ENCODE measurements at places on chromosomes 12 and 14.

GRCh38 chr12:49567302-49567610 is 686 bp downstream of the MCRS1 start:
- no peak for DNase-seq

- DNase-seq, result no peak
These were observed 202.7 kb upstream of the BCL2L14 start for GRCh38 chr12:11868027-11868426.

DNA sequence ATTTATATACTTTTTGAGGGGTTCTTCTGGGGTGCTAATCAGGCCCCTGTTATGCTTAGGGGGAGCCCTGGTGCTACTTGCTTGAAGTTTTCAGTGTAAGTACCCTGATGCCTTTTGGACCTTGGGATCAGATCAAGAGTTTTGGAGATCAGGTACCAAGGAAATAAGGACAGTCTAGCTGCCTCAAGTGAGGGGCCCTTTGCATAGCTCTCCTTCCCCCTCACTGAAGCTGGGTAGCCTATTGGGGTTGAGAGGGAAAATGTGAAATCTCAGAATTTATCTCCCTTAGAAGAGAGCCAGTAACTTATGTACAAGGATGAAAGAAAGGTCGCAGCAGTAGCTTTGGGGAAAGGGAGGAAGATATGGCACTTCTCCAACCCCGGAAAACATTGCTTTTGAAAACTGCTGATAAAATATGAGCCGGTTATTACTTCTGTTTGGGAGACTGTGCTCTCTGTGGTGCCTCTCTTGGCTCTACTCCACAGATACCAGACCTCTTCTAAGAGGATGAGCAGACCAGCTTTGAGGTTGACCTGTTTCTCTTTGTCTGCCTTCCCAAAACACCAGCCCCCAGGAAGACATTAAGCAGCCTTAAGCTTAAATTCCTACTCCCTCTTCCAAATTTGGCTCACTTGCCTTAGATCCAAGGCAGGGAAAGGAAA is 8.8 kb upstream of the AMHR2 start:
- DNase-seq, result no peak

GRCh38 chr12:12091977-12092663 is 21.4 kb downstream of the BCL2L14 start:
- DNase-seq, result no peak

DNA sequence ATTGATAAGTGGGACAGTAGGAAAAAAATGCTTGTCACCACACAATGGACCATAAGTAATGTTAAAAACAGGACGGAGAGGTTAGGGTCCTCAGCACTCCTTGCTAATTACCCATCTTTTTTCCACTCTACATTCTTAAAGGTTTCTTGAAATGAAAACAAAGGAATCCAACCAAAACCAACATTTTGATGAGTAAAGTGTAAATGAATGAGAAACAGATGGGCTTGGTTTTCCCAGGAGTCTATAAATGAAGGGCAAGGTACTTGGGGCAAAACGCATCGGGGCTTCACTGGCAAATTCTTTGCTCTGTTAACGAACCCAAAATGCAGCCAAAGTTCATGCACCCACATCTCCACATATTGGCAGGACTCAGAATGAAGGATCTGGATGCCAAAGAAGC is 129.2 kb upstream of the BMP4 start:
- DNase-seq, result no peak

GRCh38 chr14:68899033-68899603 is 80.0 kb downstream of the ACTN1 start:
- no peak for DNase-seq

DNA sequence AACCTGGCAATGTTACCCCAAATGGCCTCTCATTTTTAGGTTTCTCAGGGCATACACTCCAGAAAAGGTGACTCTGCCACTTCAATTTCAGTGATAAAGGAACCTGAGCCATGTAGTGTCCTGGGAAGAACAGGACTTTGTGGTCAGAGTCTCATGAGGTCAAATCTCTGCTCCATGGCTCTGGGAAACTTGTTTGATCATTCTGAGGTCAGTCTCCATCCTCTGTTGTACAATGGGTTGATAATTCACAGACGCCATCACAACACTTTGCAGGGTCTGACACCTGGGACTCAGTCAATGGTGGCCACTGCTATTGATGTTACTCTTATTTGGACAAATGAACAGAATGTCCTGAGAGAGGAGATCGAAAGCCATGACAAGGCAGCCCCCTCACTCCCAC is 31.1 kb upstream of the SMOC1 start:
- no peak for DNase-seq

- DNase-seq, result no peak
These were observed 26.8 kb upstream of the DAAM1 start for GRCh38 chr14:59161561-59162175.

DNA sequence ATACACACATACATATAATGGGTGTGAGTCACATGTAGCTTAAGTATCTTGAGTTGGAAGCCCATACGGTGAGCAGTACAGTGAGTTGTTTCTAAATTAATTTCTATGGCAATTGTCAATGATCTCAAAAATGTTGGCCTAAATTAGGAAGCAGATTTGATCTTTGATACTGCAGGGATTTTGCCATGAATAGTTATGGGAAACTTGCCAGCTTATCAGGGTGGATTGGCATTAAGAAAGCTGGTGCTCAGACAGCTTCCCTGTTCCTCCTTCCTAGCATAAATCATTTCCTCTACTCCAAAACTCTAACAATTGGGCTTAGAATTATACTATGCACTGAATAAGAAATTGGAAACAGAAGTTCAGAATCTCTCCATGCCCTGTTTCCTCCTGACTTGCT is 150.9 kb upstream of the FRMD6 start:
- no peak for DNase-seq

DNA sequence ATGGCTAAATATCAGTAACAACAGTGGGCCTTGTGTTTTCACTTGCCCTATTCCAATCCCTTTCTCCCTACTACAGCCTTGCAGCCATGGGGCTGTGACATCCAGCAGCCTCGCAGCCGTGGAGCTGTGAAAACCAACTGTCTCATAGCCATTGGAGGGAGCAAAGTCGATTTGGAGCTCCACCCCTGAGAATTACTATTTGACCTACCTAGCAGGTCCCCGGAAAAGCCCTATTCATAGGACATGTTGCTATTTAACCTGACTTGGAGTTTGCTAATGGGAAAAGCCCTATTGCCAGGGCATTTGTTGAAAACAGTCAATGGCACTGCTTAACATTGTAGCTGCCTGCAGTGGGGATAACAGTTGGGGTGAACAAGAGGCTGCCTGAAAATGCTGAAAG is 33.3 kb downstream of the ERG28 start:
- DNase-seq, result no peak

GRCh38 chr12:53115891-53116648 is 12.8 kb downstream of the SOAT2 start:
- no peak for DNase-seq

GRCh38 chr14:24241829-24242443 is 487 bp downstream of the TINF2 start:
- DNase-seq, result peak; percentile 87

- DNase-seq, result no peak
These were observed 172.0 kb upstream of the FRMD6 start for GRCh38 chr14:51479584-51480325.

GRCh38 chr12:106511365-106511764 is 71.4 kb upstream of the RFX4 start:
- DNase-seq, result no peak

DNA sequence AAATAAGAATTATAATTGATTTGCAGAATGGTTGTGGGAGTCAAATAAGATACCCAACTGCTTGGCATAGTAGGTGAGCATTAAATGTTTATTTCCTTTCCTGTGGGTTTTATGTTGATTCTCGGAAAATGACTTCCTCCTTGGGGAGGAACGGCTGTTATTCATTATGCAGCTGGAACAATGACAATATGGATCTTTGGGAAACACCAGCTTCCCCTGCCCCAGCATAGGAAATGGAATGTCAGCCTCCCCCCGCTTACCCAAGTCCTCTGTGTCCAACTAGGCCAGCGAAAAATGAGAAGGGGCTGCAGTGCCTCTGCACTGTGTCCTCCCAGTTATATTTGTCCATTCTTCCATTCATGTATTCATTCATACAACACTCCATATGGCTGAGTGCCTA is 11.7 kb upstream of the CCDC177 start:
- no peak for DNase-seq

DNA sequence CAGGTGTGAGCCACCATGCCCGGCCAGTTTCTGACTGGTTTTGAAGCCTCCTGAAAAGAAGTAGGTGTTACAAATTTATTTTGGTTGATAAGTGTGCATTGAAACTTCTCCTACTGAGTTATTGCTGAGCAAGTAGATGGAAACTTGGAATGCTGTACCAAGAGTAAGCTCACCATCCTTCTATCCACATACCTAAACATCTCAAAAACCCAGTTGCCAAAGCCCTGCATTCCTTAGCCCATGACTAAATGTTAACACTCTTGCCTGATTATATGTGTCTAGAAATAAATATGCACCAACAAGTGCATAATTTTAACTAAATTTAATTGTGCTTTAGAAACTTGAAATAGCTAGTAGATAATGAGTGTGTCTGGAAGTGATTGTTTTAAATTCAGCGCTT is 357.8 kb downstream of the DUSP6 start:
- DNase-seq, result no peak

DNA sequence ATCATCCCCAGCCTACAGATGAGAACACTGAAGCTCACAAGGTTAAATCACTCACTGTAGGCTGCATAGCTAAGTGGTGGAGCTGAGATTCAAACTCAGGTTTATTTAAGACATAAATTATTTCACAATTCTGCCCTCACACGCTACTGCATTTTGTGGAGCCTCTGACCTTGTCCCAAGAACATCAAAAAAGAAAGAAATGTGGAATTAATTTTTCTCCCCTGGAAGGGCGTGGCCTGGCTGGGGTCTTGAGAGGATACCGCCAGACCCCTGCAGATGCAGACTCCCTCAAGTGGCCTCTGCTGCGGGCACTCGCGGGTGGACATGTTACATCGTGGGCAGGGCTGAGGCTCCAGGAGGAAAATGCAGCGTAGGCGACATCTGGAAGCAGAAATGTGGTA is 40.6 kb downstream of the LTBP2 start:
- no peak for DNase-seq

- no peak for DNase-seq
These were observed 150.1 kb downstream of the PIK3C2G start for GRCh38 chr12:18411453-18411852.

All from activated CD8-positive, alpha-beta memory T cell treated with anti-CD3 and anti-CD28 coated beads for 1 hour (primary cell).